A549 treated with Hydrocortisone at 1 μM for 4 hours (cell line): ENCODE measurements at places on chromosomes 7 and 10. TPM values are rescaled to one million over a fixed set of nuclear protein-coding genes. Genes with fewer than 3 reads are reported as not detected.

The TAS2R41 gene
- not detected in 5 replicates for total RNA-seq

The PTPRZ1 gene
- not detected in 5 replicates for total RNA-seq

The DPP6 gene
- total RNA-seq = not detected in 5 replicates

The RPA3 gene
- 67.2 to 108 TPM (median 106 TPM) in 5 replicates for total RNA-seq

The NAT16 gene
- total RNA-seq = 0.08 to 0.17 TPM (median 0.15 TPM) in 5 replicates

The TUBB8 gene
- total RNA-seq = 0.06 to 0.22 TPM (median 0.15 TPM) in 3 of 5 replicates, not detected in the others

The TFAM gene
- 66.2 to 88.5 TPM (median 69.6 TPM) in 5 replicates for total RNA-seq

The ZNF655 gene
- total RNA-seq = 53.6 to 57.4 TPM (median 54.1 TPM) in 5 replicates

The GNAT3 gene
- total RNA-seq = not detected in 5 replicates

The ACTL6B gene
- total RNA-seq = not detected in 5 replicates

The NUPR2 gene
- not detected in 5 replicates for total RNA-seq

The NOC3L gene
- 20.1 to 32.9 TPM (median 22.7 TPM) in 5 replicates for total RNA-seq
